NCI-H446 treated with DMSO at 0.1 percent for 48 hours (cell line): ENCODE measurements at places on chromosomes 4 and X.

GRCh38 chr4:140893939-140894338 lies 137.8 kb upstream of the TBC1D9 start:
- DNase-seq = no peak

DNA sequence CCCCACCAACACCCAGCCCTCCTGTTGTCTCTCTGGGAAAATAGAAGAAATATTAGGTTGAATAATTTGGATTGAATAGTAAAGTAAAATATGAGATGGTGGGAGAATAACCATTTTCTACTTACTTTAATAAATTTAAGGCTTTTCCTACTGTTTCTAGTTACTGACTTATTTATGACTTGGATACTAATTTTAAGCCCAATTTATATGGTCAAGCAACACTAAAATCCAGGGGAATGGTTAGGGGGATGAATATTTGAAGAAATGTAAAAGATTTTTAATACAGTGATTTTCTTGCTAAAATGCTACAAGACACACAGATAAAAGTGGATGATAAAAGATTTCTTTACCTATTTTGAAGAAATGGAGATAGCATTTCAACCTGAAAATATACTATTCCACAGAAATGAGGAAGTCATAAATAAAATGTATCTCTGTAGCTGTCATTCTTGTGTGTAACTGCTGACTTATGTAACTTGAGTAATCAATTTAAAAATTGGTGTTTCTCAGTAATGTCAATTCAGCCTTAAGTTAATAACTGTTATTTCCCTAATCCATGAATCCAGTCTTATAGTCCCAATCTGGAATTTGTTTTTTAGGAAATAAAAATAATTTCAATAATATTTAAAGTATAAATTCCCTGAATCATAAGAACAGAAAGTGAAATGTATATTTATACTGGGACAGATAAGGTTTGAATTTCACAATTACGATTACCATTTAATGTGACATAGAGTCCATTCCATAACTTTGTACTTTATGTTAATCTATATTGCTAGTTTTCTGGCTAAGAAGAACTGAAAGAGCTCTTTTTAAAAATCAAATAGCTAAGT lies 24.3 kb upstream of the IL2 start:
- no peak for DNase-seq

DNA sequence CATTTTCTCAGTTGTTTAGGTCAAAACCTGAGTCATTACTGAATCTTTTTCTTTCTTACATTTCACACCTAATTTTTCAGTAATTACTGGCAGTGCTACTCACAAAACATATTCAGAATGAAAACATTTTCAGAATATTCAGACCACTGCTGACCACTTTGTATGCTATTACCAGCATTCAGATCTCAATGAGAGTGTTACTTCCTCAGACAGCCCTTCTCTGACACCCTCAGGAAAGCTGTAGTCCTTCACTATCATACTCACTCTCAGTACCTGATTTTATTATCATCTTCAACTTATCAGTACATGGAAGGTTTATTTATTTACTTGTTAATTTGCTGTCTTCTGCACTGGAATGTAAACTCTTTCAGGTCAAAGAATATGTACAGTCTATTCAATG lies 12.3 kb upstream of the ALB start:
- DNase-seq = no peak

DNA sequence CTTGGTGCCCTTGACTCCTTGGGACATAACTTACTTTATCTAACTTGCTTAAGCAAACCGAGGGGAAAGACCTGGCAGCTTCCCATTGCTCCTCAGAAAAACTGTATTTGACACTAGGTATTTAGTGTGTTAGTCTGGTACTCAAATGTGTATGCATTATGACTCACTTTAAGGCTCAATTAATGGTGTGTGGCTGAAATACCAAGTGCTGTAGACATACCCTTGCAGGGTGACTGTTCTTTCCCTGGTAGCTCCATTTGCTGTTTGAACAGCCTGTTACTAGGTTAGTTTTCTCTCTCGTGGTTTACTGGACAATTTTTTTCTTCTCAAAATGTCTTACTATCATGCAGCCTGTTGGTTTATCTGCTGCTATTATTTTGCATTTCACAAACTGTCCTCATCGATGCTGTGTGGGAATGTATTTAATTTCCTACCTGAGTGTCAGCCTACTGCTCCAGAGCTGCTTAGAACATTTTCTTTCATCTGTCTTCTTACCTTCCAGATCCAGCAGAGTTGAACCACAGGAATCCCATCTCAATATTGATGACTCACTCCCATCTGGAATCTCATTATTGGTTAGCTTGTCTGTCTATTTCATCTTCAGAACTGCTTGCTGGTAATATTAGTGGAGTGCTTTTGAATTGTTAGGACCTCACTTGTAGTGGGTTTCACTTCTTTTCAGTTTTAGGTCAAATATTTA lies 158.0 kb upstream of the FAT1 start:
- no peak for DNase-seq

DNA sequence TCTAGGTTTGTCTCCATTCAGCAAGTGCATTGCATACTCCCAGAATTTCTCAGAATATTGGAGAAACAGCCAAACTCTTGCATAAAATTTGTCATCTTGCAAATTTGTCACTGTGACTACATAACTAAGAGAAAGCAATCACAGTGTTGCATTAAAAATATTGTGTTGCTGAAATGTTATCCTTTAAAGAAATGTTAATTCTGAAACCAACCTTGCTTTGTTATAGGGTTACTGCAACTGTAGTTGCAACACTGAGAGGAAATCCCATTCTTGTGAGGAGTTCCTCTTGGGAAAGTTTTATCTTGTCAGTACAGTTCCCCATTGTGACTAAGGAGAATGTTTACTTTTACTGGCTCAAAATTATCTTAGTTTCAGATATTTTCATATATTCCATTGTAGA lies 20.9 kb downstream of the CYBB start:
- DNase-seq = no peak

DNA sequence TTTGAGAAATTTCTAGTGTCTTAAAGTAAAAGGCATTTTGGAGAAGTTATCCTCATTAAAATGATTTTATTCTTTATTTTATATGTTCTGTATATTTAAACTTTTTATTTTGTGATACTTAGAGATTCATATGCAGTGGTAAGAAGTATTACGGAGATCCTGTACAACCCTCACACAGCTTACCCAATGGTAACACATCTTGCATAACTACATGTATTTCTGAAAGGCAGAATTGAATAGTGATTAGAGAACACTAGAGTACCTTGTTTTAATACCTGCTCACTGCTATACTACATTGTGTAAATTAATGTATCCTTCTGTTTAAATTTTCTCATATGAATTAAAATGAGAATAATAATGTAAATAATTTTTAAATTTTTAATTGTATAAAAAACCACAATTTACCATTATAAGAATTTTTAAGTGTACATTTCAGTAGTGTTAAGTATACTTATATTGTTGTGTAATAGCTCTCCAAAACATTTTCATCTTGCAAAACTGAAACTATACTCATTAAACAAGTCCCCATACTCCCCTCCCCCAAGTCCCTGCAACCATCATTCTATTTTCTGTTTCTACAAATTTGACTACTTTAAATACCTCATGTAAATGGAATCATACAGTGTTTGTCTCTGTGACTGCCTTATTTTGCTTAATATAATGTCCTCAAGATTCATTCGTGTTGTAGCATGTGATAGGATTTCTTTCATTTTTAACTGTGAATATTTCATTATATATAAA lies 45.4 kb downstream of the INTS12 start:
- no peak for DNase-seq

GRCh38 chr4:28267166-28267565 lies 1406.5 kb downstream of the STIM2 start:
- no peak for DNase-seq
